ENCODE measurements at places on chromosomes 13 and 19. TPM values are rescaled to one million over a fixed set of nuclear protein-coding genes. Genes with fewer than 3 reads are reported as not detected.

Gene CEACAM18
- total RNA-seq = not detected

Gene TMEM38A
- total RNA-seq = 0.87 TPM

Gene SLAIN1
- 0.55 TPM for total RNA-seq

Gene NRTN
- total RNA-seq = 0.58 TPM

Gene ZNF571
- 1.0 TPM for total RNA-seq

Gene C3
- 45.2 TPM for total RNA-seq
